Fibroblast of skin of back (primary cell): ENCODE measurements at places on chromosomes 5 and 9.

- DNase-seq = no peak
Measured at GRCh38 chr5:16108418-16108817, 71.2 kb downstream of the MARCHF11 start.

GRCh38 chr5:93359960-93360305, 221.1 kb downstream of the NR2F1-AS1 start:
- DNase-seq = peak; percentile 8

DNA sequence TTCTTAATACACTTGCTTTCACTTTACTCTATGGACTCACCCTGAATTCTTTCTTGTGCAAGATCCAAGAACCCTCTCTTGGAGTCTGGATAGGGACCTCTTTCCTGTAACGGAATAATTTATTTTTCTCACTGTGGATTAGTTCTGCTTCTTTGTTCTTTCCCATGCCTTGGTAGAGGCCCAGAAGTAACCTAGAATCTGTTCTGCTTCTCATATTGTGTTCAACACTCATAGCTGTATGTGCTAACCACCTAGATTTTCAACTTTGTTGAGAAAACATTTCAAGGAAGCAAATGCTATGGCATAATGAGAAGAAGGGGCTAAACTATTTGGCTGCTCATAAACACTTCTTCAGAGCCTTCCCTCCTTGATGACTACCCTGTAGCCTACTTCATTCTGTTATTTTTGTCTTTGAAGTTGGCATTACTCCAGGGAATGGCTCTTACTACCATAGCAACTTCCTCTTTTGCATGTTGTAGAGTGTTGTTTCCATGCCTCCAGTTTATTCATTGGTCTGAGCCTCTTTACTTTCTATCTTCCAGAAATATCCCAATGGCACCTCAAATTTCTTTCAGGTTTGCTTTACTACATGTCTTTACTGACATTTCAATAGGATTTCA, 74.3 kb downstream of the KIAA0825 start:
- DNase-seq = peak; percentile 33

DNA sequence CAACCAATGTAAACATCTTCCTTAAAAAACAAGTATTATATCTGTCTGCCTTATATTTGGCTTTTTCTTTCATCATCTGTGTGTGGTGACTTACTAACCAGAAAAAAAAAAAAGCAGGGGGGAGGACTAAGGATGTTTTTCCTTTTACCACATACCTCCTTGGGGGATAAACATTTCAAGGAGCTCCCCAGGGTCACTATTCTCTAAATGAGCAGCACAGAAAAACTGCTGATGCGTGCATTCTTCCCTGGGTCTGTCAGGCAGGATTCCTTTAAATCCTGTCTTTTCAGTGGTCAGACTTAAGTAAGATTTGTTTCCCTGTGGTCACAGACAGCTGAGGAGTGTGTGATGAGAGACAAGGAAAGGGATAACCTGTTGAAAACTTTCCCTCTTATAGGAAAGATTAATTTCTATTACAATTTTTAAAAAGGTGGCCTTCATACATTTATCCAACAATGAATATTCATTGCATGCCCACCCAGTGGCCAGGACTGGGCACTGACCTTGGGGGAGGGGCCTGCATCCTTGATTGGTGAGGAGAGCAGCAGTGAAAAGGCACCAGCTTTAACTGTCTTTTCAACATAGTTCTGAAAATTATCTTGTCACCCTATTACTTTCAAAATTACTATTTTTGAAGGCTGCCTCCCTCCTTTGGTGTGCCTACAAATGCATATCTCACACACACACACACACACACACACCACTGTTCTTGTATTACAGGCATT, 123.1 kb downstream of the TLE4 start:
- DNase-seq = peak; percentile 95

DNA sequence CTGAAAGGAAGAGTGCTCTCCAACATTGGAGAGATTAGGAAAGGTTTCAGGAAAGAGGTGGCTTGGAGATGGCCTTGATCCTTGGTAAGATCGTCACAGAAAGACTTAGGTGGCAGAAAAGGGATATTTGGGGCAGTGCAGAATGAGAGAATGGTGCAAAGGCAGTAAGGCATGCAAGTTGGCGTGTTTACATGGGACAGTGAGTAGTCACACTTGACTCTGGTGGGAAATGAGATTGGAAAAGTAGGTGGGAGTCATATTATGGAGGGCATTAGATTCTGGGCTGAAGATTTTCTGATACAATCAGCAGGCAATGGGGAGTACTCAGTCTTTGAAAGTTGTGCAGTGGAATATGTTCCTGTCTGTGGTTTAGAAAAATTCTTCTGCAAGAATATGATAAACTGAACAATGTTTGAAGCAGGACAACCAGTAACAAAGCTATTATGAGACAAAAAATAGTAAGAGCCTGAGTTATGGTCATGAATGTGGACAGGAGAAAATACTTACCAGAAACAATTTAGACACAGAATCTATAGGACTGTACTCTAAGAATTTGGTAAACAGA, 76.2 kb upstream of the ANKRD55 start:
- no peak for DNase-seq

- DNase-seq = no peak
Measured at GRCh38 chr9:13090628-13091027, 188.9 kb downstream of the MPDZ start.

DNA sequence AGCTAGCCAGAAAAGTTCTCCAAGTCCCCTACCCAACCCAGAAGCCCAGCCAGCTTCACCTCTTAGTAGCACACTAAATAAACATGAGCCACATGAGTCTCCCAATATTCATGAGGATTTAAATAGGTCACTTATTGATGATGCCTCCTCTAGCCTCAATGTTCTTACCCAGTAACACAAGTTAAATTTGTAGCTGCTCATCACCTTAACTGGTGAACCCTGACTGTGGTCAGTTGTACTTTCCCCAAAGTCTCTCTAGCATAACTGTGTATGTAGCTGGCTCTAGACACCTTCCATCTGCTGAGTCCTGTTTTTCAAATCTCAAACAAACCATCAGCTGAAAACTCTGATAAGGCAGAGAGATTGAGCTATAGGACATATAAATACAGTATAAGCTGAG, 100.3 kb upstream of the ELAVL2 start:
- no peak for DNase-seq

- no peak for DNase-seq
Measured at GRCh38 chr5:43338862-43339261, 25.6 kb upstream of the HMGCS1 start.

- DNase-seq = no peak
Measured at GRCh38 chr9:119278171-119278570, 91.1 kb downstream of the BRINP1 start.

DNA sequence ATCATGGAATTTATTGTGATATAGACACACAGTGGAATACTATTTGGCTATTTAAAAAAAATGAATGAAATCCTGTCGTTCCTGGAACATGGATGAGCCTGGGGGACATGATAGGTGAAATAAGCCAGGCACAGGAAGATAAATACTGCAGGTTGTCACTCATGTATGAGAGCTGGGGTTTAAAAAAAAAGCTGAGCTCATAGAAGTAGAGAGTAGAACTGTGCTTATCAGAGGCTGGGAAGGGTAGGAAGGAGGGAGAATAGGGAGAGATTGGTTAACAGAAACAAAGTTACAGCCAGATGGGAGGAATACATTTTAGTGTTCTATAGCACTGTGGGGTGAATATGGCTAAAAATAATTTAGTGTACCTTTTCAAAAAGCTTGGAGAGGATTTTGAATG, 200.6 kb upstream of the NR4A3 start:
- no peak for DNase-seq

DNA sequence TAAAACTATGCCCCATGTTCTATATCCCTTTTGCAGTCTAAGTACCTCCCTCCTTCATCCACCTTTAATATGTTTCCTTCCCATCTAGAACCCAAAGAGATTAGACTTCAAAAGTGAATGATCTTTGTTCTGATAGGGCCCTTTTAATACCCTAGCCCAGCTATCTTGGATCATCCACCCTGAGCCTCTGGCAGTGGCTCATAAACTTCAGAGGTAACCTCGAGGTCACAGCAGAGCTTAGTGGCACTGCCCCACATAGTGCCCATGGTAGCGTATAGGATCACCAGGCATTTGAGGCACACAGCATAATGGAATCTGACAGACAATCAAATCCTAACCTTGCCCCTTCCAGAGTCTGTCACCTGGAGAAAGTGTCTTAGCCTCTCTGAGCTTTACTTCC, 15.8 kb downstream of the ADRB2 start:
- DNase-seq = no peak
